M059J (cell line): ENCODE measurements at places on chromosomes 5 and 9.
A peak's percentile ranks its signal among the peaks of the same experiment; 100 is the strongest.

DNA sequence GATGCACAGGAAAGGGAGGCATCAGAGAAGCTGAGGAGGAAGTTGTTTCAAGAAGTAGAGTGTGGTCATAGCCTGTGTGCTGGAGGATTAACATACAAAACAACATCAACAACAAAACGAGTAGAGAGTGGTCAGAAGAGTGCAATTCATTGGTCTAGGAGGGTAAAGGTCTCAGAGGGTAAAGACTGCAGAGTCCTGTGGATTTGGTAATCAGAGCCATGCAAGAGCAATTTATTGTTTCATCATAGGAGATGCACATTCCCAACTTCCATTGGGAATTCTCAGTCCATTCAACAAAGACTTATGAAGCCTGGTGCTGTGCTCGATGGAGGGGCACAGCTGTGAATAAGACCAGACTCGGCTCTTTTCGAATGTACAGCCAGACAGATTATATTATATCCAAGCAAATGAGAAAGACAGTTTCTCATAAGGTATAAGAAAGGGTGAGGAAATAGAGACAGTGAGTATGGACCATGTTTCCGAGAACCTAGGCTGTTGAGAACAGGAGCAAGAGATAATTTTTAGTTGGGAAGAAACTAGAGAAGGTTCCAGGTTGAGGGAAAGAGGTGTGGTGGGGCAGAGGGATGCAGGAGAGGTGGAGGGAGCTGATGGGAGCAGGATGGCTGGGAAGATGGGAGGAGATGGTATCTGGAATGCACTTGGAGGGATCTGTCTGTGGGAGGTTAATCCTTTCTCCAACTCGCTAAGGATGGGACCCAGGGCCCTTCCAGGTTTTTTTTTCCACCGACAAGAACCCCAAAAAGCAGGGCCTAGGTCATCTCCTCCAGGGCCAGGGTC is 7.9 kb upstream of the MYORG start:
- DNase-seq, result no peak

DNA sequence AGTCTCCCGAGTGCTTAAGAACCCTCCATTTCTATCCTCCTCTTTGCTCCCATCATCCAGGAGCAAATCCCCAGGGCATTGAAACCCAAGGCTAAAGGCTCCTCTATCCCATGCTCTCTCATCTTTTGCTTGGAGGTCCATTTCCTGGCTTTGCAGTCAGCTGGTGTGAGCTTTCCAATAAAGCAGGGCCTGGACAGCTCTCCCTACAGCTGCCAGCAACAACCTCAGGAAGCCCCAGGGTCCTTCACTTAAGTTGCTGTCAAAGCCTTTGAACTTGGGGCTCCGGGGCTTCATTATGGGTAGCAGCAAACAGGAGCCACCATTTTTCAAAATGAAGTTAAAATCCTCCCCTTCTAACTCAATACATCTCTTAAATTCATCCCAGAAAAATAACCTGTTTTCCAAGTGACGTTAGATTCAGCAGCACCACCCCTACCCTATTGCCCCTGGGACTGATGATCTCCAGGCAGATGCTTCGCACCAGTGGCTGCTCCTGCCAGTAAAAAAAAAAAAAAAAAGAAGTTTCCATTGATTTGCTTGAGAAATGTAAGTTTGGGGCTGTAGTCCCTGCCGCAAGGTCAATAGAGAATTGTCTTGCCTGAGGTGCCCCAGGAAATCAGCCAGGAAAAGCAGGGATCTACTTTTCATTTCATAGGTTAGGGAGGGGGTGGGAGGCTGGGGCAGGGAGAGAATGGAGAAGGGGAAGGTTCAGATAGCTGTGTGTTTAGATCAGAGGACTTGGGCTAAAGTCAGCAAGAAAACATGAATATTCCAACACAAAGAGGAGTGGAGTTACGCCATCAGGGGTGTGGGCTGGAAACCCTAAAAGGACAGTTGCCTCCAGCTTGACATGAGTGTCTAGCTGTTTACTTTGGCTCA is 83.8 kb upstream of the IL6ST start:
- DNase-seq, result no peak

- no peak for DNase-seq
These were observed 29.9 kb upstream of the FSTL4 start for GRCh38 chr5:133642153-133642722.

DNA sequence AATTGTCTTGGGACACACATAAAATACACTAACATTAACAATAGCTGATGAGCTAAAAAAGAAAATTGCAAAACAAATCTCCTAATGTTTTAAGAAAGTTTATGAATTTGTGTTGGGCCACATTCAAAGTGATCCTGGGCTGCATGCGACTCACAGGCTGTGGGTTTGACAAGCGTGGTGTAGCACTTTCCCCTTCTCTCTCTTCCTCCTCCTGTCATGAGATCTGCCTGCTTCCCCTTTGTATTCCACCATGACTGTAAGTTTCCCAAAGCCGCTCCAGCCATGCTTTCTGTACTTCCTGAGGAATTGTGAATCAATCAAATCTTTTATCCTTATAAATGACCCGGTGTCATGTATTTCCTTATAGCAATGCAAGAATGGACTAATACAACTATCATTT is 178.0 kb downstream of the TLR4 start:
- no peak for DNase-seq

DNA sequence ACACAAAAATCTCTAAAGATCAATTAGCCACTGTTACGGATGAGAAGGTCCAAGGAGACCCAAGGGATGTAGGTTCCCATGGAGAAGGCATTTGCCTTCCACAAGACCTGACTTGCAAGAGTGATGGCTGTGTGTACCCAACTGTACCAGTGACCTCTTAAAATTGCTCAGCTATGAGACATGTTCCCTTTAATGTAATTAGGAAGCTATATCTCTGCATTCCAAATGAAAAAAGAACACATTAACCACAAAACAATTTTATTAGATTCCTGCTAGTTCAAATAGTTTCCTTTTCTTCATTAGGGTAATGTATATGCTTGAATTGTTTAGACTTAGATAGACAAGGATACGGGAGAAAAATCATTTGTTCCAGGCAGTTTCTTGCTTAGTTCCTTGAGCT is 3.3 kb downstream of the OR2Y1 start:
- no peak for DNase-seq

- DNase-seq, result no peak
These were observed 12.1 kb upstream of the ABLIM3 start for GRCh38 chr5:149129181-149129580.

DNA sequence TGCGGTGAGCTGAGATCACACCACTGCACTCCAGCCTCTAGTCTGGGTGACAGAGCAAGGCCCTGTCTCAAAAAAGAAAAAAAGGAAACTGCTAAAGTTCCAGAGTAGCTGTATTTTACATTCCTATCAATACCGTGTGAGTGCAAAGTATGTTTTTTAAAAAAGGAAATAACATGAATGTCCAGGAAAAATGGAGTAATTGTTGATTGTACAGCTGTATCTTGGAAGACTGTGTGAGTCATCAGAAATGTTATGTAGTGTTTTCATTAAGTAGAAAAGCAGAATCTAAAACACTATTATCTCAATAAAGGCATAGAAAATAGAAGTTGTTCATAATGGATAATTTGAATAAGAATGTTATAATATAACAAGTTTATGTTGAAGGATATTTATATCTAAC is 53.9 kb downstream of the ZCCHC7 start:
- no peak for DNase-seq

GRCh38 chr9:129958796-129959195 is 84.2 kb downstream of the FNBP1 start:
- DNase-seq, result no peak

DNA sequence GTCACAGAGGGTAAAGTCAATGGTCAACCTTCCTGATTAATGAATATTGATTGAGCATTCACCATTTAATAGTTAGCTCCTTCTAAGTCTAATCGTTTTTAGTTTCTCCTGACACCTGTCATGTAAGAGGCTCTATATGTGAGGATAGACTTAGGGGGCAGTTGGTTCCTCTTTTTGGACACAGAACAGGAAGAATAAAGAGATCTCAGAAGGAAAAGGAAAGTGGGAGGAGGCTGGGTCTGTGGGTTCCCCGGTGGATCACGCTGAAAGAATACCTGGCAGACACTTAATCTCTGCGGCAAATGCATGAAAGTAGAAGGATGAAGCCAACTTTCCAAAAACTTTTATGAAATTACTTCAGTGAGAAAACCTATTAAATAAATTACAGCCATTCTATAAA is 98.4 kb downstream of the PDE4D start:
- DNase-seq, result no peak

DNA sequence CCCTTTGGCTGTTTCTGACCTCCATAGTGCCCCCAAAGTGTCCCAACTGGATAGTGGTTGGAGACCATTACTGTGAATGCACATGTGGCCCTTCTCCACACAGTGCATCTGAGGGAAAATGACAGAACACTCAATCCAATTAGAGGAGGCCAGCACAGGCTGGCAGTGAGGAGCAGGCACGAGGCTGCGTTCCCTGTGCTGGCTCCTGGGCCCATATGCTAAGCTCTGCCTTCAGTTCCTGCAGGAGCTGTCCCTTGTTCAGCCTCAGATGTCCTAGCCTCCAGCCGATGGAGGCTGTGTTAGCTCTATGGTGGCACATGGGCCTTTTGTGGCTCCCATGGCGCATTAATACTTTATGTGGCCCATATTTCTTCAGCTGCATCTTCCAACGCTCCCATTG is 35.8 kb downstream of the ALG2 start:
- DNase-seq, result no peak

DNA sequence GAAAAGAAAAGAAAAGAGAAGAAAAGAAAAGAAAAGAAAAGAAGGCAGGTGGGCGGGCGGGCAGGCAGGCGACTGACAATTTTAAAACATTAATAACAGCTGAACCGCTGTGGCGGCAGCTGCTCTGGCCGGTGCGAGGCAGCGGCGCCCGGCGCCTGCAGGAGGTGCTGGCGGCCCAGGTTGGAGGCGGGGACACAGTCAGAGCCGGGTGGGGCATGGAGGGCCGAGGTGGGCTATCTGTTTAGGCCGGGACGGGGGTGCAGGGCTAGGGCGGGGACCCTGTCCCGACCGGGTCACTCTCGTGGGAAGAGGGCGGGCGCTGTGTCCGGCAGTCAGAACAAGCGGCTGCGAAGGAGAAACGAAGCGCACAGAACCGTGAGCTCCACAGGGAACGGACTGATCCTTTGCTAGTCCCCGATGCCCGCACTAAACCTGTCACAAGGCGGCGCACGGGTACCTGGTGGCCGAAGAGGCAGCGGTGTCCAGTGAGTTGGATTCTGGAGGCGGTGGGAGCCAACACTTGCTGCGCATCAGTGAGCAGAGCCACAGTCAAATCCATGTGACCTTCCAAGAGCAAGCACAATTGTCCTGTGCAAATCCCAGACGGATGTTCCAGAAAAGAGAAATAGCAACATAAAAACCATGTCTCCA is 13.6 kb upstream of the ALDOB start:
- peak; percentile 78 for DNase-seq
